EH (cell line): ENCODE measurements at places on chromosomes 11 and 22.

DNA sequence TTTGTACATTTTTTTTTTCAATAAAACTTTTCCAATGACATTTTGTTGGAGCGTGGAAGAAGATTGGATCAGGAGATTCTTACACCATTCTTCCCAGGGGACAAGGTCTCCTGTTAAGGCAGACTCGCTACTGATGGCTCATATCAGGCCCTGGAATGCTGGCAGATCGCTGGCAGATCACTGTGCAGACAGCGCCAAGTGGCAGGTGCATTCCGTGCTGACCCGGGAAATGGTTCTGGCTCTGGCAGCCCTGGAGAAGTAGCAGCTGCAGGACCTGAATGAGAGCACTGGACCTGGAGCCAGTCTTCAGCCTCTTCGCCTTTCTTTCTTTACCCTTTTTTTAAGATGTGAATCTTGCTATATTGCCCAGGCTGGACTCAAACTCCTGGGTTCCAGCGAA lies 10.7 kb downstream of the SERPINH1 start:
- no peak for DNase-seq

DNA sequence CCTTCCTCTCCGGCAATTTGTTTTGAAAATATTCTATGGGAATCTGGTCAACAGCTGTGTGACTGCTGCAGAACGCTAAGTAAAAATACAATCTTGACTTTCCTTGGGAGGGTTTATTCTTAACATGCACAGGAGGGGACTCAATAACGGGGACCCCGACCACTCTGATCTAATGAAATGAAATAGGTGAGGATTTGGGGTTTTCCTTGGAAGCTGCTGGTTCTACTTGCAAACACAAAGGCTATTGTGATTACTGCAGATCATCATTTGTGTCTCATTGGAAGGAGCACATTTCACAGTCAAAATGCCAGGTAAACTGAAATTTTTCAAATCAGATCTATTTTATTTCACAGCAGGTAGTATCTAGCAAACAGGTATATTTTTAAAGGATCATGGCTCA lies 366.1 kb downstream of the SHANK2 start:
- no peak for DNase-seq

- DNase-seq, result peak; percentile 81
Observed at GRCh38 chr11:125517116-125517770, 21.2 kb upstream of the FEZ1 start.

DNA sequence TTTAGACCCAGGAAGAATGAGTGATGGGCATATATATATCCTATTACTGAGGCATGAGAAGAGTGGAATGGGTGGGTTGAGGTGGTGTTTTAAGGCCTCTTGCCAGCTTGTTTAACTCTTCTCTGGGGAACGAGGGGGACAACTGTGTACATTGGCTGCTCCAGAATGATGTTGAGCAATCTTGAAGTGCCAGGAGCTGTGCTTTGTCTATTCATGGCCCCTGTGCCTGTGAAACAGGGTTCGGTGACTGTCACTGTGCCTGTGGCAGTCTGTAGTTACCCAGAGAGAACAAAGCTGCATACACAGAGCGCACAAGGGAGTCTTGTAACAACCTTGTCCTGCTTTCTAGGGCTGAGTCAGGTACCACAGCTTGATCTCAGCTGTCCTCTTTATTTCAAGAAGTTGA lies 11.7 kb downstream of the LIMK2 start:
- DNase-seq, result no peak

GRCh38 chr11:128903248-128904061 lies 12.3 kb downstream of the KCNJ5 start:
- DNase-seq, result peak; percentile 23

- peak; percentile 34 for DNase-seq
Observed at GRCh38 chr11:85661972-85662664, 2.8 kb downstream of the CREBZF start.

DNA sequence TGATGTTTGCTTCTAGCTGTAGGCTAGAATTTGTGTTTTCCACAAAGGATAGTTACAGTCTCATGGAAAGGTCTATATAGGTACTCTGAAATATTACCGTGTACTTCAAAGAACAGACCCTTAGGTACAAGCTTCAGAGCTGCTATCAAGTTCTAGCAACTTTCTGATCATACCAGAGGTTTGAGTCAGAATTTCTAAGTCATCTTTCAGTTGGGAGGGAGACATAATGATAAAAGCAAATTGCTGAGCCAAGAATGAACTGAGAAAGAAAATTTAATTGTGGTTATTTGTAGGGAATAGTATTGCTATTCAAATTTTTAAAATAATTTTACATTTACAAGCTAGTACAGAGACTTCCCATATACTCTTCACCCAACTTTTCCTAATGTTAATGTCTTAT lies 19.9 kb upstream of the ME3 start:
- DNase-seq, result peak; percentile 66

- DNase-seq, result no peak
Observed at GRCh38 chr22:30308518-30309230, 18.1 kb downstream of the TBC1D10A start.
